ENCODE measurements at places on chromosomes 5 and 9. TPM values are rescaled to one million over a fixed set of nuclear protein-coding genes. Genes with fewer than 3 reads are reported as not detected.

ABL1 gene
- 84.0 TPM for total RNA-seq

C9 gene
- 0.13 TPM for total RNA-seq

GM2A gene
- total RNA-seq, result 19.9 TPM

ARAP3 gene
- total RNA-seq, result 71.6 TPM

FOXI1 gene
- not detected for total RNA-seq

SUSD3 gene
- total RNA-seq, result 0.13 TPM

ESM1 gene
- total RNA-seq, result 411 TPM

SLC45A2 gene
- not detected for total RNA-seq

DMGDH gene
- 0.07 TPM for total RNA-seq

GMCL2 gene
- total RNA-seq, result not detected

GABRA1 gene
- total RNA-seq, result not detected

GNAQ gene
- total RNA-seq, result 79.3 TPM

LMAN2 gene
- 380 TPM for total RNA-seq

EXOC3 gene
- 30.2 TPM for total RNA-seq

MOCS2 gene
- 47.5 TPM for total RNA-seq

FAM169A gene
- total RNA-seq, result 2.7 TPM

ACOT12 gene
- total RNA-seq, result not detected

CARD9 gene
- 0.40 TPM for total RNA-seq

PFN3 gene
- total RNA-seq, result not detected

PHF19 gene
- 50.4 TPM for total RNA-seq

PCDHB14 gene
- 0.14 TPM for total RNA-seq

PRDM9 gene
- not detected for total RNA-seq

ICE1 gene
- total RNA-seq, result 64.1 TPM

GABBR2 gene
- 39.2 TPM for total RNA-seq

CBY3 gene
- total RNA-seq, result not detected

ITGA2 gene
- 178 TPM for total RNA-seq

IFNA21 gene
- not detected for total RNA-seq

OGN gene
- under 0.01 TPM for total RNA-seq

SAP30L gene
- total RNA-seq, result 30.7 TPM
